Activated CD4-positive, alpha-beta memory T cell treated with anti-CD3 and anti-CD28 coated beads for 36 hours (primary cell): ENCODE measurements at places on chromosomes 16 and 17.

GRCh38 chr17:51231999-51232398, 27.9 kb downstream of the MBTD1 start:
- DNase-seq = no peak

DNA sequence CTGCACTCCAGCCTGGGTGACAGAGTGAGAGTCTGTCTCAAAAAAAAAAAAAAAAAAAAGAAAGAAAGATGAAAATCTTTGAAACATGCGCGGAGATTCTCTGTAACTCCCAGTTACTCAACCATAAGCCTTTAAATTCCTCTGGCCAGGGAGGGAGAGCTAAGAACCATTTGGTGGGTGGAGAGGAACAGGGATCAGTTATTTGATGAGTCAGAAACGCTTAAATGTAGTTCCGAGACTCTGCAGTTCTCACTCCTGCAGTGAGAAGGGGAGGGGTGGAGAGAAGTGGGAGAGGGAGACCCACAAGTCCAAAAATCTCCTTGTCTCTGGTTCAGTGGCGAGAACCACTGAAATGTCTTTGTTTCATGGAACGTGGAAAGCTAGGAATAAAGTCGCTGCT, 266.7 kb downstream of the SOX9 start:
- no peak for DNase-seq

DNA sequence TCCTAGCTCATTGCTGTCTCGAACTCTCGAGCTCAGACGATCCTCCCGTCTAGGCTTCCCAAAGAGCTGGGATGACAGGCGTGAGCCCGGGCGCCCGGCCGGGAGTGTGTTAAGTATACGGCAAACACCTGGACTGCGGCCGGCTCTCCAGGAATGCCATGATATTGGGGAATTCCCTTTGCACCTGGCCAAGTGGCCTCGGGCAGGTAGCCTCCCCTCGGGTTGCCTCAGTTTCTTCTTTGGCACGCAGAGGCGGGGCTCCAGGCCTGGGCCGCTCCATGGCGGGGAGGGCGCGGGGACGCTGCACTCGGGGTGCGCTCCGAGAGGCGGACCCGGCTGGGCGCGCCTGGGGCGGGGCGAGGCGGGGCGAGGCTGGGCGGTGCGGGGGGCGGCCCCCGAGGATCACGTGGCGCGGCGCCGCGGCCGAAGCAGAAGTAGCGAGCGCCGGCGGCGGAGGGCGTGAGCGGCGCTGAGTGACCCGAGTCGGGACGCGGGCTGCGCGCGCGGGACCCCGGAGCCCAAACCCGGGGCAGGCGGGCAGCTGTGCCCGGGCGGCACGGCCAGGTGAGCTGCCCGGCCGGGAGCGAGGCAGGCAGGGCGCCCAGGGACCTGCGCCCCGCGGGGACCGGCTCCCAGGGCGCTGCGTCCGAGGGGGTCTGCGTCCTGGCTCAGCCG, at the start of gene PLCG2:
Gene PLCG2, plus strand, starts transcription at position 431 of the 675 bp plus-strand sequence. CDS start 6,699 bp downstream, outside the sequence.
- peak; percentile 82 for DNase-seq

- no peak for DNase-seq
Measured at GRCh38 chr16:69741951-69742904, 12.5 kb downstream of the NOB1 start.

DNA sequence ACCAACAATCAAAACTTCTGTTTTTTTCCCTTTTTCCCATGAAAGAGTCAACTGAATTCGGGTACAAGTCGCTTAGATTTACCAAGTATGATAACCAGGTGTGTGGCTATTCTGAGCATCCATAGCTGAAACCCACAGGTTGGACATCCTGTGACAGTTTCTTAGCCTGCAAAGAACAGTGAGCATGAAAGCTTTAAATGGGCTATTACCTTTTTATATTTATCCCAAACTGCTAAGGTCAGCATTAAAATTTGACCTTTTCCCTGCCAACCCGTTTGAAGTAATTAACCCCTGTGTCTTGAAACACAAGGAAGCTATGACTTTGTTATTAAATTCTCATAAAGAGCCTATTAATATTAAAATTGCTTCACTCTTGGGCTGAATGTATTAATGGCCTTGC, 1065.0 kb upstream of the RBFOX1 start:
- DNase-seq = no peak

DNA sequence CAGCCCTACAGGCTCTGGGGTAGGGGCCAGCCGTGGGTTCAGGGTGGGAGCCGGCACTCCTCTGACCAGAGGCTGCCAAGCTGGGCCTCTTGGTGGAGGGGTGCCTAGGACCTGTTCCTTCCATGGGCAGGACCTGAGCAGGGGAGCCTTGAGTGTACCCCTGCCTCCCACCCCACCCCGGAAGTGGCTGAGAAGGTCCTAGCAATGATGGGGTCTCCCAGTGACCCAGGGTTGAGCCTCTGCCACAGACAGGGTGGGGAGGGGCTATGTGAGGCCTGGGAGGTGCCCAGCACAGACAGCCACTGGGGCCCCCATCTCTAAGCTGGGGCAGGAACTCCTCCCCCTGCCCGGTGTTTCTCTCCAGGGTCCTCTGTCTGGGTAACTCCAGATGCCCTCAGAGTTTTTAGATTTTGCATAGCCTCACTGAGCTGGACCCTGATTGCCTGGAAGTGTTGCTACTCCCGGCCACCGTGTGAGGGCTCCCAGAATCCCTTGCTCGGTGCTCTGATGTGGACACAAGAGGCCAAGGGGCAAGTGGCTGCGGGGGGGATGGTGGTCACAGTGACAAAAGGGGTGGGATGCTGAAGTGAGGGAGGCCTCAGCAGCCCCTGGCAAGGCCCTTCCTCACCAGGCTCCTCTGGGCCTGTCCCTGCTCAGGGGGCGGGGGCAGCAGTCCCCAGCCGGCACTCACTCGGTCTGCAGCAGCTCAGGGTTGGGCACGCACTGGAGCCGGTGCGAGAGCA, 6.4 kb upstream of the MTSS2 start:
- no peak for DNase-seq

GRCh38 chr17:81230043-81230820, 7.5 kb upstream of the CEP131 start:
- no peak for DNase-seq

- no peak for DNase-seq
Measured at GRCh38 chr16:11801481-11802021, 4.5 kb upstream of the ZC3H7A start.

DNA sequence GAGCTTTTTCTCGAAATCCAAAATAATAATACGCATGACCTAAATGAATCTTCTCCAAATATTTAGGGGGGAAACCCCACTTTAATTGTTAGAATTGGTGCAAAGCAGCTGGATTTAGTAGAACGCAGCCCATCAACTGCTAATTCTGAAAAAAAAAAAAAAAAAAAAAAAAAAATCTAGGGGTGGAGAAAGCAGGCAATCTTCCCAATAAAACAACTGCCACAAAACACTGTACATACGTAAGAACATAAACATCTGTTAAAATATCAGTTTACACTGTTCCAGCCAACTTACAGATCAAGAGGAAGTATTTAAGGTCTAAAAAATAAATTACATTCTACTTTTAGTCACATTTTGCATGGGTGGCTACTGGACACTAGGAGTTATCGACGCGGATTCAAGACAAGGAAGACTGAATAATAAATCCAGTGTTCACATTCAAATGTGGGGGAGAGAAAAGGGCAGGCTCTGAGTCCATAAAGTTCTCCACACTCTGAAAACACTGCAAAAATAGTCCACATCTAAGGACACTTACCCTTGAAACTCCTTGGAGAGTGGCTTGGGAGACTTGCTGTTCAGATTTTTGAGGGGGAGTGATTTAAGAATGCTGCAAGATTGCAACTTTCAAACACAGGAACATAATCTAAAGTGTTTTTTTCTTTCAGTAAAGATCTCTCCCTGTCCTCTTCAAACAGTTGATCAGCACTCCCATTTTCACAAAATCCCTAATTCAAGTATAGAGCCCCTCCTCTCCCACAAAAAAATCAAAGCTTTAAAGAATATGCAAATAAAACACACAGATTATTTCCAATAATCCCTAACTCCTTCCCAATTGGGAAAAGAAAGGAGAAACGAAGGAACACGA, 1.3 kb downstream of the APPBP2 start:
- no peak for DNase-seq

- DNase-seq = no peak
Measured at GRCh38 chr17:4586043-4586442, 1.7 kb downstream of the SMTNL2 start.

- DNase-seq = no peak
Measured at GRCh38 chr17:46854515-46854914, 3.1 kb downstream of the WNT9B start.

- no peak for DNase-seq
Measured at GRCh38 chr17:29066047-29066446, 23.1 kb downstream of the PIPOX start.

DNA sequence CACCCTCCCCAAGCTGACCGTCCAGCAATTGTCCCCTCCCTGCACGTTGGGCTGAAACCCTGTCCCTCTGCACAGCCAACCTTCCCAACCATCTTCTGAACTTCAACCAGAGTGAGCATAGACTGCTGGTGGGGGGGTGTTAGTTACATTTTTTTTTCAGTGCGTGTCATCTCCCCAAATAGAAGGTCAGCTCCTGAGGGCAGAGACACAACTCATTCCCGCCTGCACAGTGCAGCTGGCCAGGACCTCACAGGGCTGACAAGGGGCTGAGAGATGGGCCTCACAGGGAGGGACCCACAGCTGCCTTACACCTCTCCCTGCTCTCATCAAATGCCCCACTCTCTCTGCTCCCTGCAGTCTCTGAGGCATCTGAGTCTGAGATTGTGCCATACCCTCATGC, 8.4 kb downstream of the SRL start:
- no peak for DNase-seq

GRCh38 chr17:66952681-66953629, 11.6 kb upstream of the CACNG4 start:
- no peak for DNase-seq

DNA sequence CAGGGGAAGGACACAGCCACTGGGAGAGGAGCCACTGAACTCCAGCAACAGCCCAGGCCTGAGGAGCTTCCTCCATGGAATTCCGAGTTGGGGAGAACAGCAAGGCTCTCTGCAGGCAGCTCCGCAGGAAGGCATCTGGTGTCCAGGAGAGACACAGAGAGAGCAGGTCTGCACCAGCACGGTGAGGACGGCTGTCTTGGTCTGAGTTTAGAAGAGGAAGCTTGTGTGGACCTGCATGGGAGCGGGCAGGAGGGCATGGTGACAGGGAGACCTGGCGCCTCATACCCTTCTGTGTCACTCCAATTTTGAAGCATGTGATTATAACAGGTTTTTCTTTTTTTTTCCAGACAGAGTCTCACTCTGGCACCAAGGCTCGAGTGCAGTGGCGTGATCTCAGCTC, 6.4 kb downstream of the SLC38A10 start:
- no peak for DNase-seq

DNA sequence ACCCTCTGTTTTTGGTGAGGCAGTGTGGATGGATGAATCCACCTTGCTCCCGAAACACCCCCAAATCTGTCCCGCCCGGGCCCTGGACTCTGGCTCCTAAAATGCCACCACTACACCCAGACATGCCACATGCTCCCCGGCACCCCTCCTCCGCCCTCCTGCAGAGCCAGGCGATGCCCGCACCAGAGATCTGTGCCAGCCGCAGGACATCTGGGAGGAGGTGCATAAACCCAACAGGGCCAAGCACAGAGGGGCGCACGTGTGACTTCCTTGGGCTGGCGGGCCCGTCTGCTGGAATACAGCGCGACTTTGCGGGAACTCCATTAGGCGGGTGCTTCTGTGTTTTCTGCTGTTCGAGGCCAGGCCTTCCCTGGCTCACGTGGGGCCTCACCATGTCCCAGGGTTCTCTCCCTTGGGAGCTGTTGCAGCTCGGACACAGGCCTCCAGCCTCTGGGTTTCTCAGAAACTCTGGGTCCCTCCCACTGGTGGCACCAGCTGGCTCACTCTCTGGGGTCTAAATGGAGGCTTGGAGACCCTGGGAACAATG, 14.1 kb upstream of the ACSF3 start:
- no peak for DNase-seq

DNA sequence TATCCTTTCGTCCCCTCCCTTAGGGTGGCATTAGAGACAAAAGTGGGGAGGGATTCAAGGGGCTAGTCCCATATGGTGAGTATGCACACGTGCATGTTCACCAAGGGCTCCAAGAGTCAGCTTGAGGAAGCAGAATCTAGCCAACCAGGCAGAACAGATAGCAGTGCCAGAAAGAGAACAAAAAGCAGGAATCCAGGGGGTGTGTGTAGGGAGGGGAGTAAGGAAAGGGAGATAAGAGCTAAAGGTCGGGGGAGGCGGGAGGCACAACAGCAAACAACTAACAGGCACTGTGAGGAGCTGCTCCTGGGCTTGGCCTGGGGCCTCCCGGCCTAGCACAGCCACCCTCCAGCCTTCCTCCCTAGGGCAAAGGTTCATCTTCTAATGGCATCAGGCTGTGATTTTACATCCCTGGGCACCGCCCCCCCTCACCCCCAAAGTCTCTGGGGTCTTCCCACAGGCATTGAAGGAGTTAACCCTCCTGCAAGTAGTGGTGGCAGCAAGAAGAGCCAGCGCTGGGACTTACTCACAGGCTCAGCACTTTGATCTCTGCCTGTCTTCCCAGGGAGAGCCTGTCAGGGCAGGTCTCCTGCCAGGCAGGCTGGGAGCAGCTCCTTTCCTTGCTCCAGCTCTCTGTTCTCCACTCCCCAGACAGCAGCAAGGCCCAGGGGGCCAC, 12.4 kb upstream of the SUPT4H1 start:
- DNase-seq = no peak

DNA sequence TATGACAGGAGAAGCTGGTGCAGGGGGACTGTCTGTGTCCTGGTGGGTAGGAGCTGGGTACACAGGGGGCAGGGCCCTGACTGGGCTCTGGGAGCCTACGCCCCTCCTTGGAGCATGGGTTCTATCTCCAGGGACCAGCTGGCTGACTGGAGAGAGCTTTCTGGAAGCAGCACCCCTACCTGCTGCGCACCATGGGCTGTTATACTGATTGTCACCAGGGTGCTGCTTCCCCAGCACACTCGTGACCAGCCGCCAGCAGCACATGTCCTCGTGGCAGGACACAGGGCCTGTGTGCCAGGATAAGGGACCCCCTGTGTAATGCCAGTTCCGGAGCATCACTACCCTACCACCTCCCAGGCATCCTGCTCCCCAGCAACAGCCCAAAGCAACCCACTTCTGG, 106.0 kb downstream of the AMFR start:
- DNase-seq = no peak

- DNase-seq = no peak
Measured at GRCh38 chr16:71460236-71460635, 1.8 kb downstream of the ZNF23 start.

- peak; percentile 9 for DNase-seq
Measured at GRCh38 chr17:50210240-50211225, 9.1 kb upstream of the COL1A1 start.

DNA sequence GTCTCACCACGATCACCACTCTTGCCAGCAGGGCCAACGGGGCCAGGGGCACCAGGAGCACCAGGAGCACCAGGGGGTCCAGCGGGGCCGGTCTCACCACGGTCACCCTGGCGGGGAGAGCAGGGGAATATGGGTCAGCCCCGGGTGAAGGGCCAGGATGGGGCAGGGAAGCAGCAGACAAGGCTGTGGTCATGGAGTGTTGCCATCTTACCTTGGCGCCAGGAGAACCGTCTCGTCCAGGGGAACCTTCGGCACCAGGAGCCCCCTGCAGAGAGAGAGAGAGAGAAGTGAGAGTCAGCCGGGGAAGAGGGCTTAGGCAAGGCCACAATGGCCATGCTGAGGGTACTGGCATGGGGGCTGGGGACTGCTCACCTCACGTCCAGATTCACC, 12.9 kb downstream of the COL1A1 start:
- DNase-seq = no peak
